CD4-positive, alpha-beta T cell (primary cell): ENCODE measurements at places on chromosomes 1 and 21. TPM values are rescaled to one million over a fixed set of nuclear protein-coding genes. Genes with fewer than 3 reads are reported as not detected.

Gene SLFNL1
- total RNA-seq = 0.17 TPM

Gene HFM1
- not detected for total RNA-seq

Gene KCNH1
- not detected for total RNA-seq

Gene NTRK1
- 0.52 TPM for total RNA-seq

Gene GOLT1A
- total RNA-seq = 0.30 TPM

Gene CALML6
- total RNA-seq = 0.69 TPM

Gene NTMT2
- total RNA-seq = not detected

Gene PADI4
- 0.41 TPM for total RNA-seq

Gene SMIM11
- total RNA-seq = 4.7 TPM

Gene IL20
- total RNA-seq = not detected

Gene TEX38
- not detected for total RNA-seq

Gene GPR52
- 1.1 TPM for total RNA-seq

Gene USP48
- 73.3 TPM for total RNA-seq

Gene PAPPA2
- not detected for total RNA-seq

Gene FAM229A
- 38.0 TPM for total RNA-seq

Gene SELENBP1
- not detected for total RNA-seq

Gene ZC3H12A
- total RNA-seq = 165 TPM

Gene TSEN15
- total RNA-seq = 11.2 TPM

Gene APOBEC4
- not detected for total RNA-seq

Gene TSPAN1
- total RNA-seq = not detected

Gene VASH2
- total RNA-seq = 0.11 TPM

Gene IRF6
- total RNA-seq = 1.7 TPM

Gene TBX15
- not detected for total RNA-seq

Gene SPRR2A
- total RNA-seq = not detected

Gene PDPN
- total RNA-seq = not detected

Gene MAP1LC3C
- total RNA-seq = not detected

Gene PADI2
- total RNA-seq = 0.30 TPM

Gene RNU1-2
- 4,982 TPM for total RNA-seq

Gene RIPK4
- total RNA-seq = 2.5 TPM

Gene TRIM67
- total RNA-seq = not detected

Gene EFNA3
- 0.47 TPM for total RNA-seq
